Adrenal gland (tissue), 19 donors: ENCODE measurements at places on chromosomes 3 and 15. TPM values are rescaled to one million over a fixed set of nuclear protein-coding genes. Genes with fewer than 3 reads are reported as not detected.
A peak's percentile ranks its signal among the peaks of the same experiment; 100 is the strongest.

- no peak overlapping the region for H3K4me3 ChIP-seq
- H3K27ac ChIP-seq: no peak overlapping the region
- no peaks in the 10 kb centered on the region for H3K27me3 ChIP-seq
Measured at GRCh38 chr3:160003520-160004128, 15.0 kb downstream of the IL12A start.

GRCh38 chr15:45121706-45122417 lies 7.7 kb downstream of the DUOXA2 start:
- H3K4me3 ChIP-seq: no peak overlapping the region
- no peak overlapping the region for H3K27ac ChIP-seq
- H3K27me3 ChIP-seq: peaks cover 12% of the 10 kb centered on the region
- DNase-seq: peak; percentile 29
- H3K4me1 ChIP-seq: no peaks in the 10 kb centered on the region

GRCh38 chr15:25543196-25543595 lies 104.4 kb upstream of the UBE3A start:
- no peaks in the 10 kb centered on the region for H3K27me3 ChIP-seq
- H3K4me3 ChIP-seq: no peak overlapping the region
- H3K4me1 ChIP-seq: no peaks in the 10 kb centered on the region
- no peak overlapping the region for H3K27ac ChIP-seq
- DNase-seq: peak; percentile 77
- no peaks in the 10 kb centered on the region for H3K36me3 ChIP-seq

DNA sequence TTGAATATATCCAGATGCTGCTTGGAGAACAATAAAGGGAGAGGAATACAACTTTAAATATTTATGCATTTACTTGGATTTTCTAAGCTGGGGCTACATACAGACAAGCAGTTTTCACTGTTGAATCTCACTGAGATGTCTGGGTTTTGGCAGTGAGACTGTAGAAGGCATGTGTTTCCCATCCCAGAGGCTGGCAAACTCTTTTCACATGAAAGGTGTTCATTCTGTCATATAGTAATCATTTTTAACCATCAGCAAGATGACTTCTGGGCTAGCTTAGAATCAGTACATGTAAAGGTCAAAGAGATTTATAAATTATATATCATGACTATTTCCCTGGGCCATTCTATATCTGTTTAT lies 218.7 kb upstream of the SGO1 start:
- H3K27me3 ChIP-seq: no peaks in the 10 kb centered on the region
- H3K4me3 ChIP-seq: no peak overlapping the region
- no peaks in the 10 kb centered on the region for H3K4me1 ChIP-seq
- no peak overlapping the region for H3K27ac ChIP-seq
- DNase-seq: no peak

GRCh38 chr15:67101911-67102598 lies 36.7 kb downstream of the SMAD3 start:
- no peaks in the 10 kb centered on the region for H3K36me3 ChIP-seq
- H3K4me3 ChIP-seq: no peak overlapping the region
- peaks cover 9% of the 10 kb centered on the region for H3K4me1 ChIP-seq
- no peaks in the 10 kb centered on the region for H3K27me3 ChIP-seq
- H3K27ac ChIP-seq: no peak overlapping the region

DNA sequence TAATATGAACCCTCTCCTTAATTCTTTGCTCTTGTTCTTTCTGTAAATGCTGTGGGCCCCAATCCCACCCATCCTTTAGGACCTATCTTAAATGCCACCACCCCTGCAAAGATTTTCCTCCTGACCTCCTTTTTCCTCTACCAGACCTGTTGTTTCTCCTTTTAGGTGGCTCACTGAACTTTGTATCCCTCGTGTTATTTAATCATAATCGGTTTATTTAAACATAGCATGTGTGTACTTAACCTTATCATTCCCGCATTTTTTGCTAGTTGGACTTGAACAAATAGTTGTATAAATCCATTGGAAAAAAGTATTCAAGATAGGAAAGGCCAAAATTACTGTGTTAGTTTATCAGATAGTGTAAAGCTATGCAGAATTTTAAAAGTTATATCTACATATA lies 988 bp upstream of the NFKBIZ start:
- H3K36me3 ChIP-seq: no peaks in the 10 kb centered on the region
- no peaks in the 10 kb centered on the region for H3K27me3 ChIP-seq
- peaks cover 4% of the 10 kb centered on the region for H3K4me1 ChIP-seq
- no peak overlapping the region for H3K4me3 ChIP-seq

- no peaks in the 10 kb centered on the region for H3K36me3 ChIP-seq
- H3K27me3 ChIP-seq: no peaks in the 10 kb centered on the region
- H3K27ac ChIP-seq: no peak overlapping the region
- no peak for DNase-seq
- H3K4me3 ChIP-seq: no peak overlapping the region
- peaks cover 25% of the 10 kb centered on the region for H3K4me1 ChIP-seq
Measured at GRCh38 chr3:185327062-185327461, 35.9 kb upstream of the MAP3K13 start.

GRCh38 chr15:87349181-87349580 lies 907.4 kb downstream of the NTRK3 start:
- no peak overlapping the region for H3K27ac ChIP-seq
- no peaks in the 10 kb centered on the region for H3K36me3 ChIP-seq
- H3K4me1 ChIP-seq: no peaks in the 10 kb centered on the region

GRCh38 chr15:84151205-84151931 lies 84.2 kb upstream of the GOLGA6L4 start:
- no peak overlapping the region for H3K4me3 ChIP-seq
- DNase-seq: no peak
- no peaks in the 10 kb centered on the region for H3K36me3 ChIP-seq
- no peaks in the 10 kb centered on the region for H3K27me3 ChIP-seq

DNA sequence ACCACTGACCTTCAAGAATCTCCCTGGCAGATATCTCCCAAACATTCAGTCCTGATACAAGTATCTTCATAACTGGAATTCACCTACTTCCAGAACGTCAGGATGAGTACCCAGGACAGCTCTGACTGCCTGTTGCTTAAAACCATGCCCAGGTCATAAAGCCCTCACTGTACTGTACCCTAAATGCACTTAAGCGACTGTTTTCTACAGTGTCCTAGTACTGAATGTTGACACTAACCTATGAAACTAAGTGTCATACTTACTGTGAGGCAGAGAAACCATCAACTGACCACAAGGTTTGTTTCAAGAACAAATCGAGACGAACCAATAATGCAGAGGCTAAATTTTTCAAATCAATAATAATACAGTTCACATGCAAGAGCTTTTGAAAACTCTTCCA lies 178.7 kb upstream of the NSMCE3 start:
- no peak overlapping the region for H3K4me3 ChIP-seq
- no peak for DNase-seq
- H3K27me3 ChIP-seq: peaks cover 6% of the 10 kb centered on the region

GRCh38 chr3:5707794-5708193 lies 520.3 kb downstream of the EDEM1 start:
- no peaks in the 10 kb centered on the region for H3K36me3 ChIP-seq
- no peak overlapping the region for H3K4me3 ChIP-seq
- no peak overlapping the region for H3K27ac ChIP-seq
- no peaks in the 10 kb centered on the region for H3K27me3 ChIP-seq

DNA sequence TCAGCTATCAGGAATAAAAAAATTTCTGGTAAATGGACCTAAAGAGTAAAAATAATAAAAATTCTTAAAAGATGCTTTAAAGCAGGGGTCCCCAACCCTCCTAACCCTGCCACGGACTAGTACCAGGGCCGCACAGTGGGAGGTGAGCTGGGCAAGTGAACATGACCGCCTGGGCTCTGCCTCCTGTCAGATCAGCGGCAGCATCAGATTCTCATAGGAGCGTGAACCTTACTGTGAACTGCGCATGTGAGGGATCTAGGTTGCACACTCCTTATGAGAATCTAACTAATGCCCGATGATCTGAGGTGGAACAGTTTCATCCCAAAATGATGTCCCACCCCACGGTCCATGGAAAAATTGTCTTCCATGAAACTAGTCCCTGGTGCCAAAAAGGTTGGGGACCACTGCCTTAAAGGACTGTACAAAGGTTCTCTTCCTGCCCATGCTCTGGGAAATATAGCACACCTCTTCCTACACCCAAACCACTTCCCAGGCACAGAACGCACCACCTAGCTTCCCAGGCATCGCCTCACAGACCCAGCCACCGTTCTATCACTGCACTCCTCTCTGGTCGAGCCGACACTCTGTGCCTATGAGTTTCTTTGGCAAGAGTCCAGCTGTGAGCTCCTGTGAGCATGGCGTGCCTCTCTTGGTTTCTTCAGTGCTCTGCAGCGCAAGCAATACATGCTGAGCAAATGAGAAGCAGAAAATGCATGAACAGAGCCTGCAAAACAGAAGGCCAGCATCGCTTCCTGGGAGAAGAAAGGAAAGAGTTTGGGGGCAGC lies 104.9 kb downstream of the OCA2 start:
- H3K4me1 ChIP-seq: no peaks in the 10 kb centered on the region
- no peak overlapping the region for H3K4me3 ChIP-seq
- no peak overlapping the region for H3K27ac ChIP-seq
- H3K27me3 ChIP-seq: no peaks in the 10 kb centered on the region
- no peaks in the 10 kb centered on the region for H3K36me3 ChIP-seq

DNA sequence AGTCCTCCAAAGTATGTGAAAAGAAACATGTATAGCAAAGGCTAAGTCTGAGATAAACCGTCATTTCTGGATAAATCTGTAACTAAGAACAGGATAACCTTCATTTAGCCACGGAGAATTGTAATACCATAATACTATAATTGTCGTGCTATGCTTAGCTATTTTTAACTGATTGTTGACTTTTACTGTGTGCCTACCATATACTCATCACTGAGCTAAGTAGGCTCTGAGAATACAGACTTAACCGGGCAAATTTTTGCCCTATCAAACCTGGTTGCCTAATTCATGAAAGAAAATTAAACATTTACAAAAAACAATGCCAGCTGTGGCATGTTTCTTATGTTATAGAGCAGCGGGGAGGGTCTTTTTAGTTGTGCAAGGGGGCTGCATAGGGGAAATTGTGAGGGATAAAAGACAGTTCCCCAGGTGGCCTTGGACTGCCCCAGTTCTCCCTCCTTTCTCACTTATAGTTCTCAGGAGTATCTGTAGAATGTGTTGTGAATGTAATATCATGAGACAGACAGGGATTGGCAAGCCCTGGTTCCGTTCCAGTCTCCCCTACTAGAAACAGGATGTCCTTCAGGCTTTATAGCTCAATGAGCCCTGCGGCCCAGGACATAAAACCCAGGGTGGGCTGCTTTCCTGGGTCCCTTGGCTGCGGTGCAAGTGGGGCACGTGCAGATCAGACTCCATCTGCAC lies 318.5 kb downstream of the GBE1 start:
- no peak for DNase-seq
- H3K36me3 ChIP-seq: no peaks in the 10 kb centered on the region
- no peaks in the 10 kb centered on the region for H3K4me1 ChIP-seq
- no peak overlapping the region for H3K4me3 ChIP-seq
- no peak overlapping the region for H3K27ac ChIP-seq
- no peaks in the 10 kb centered on the region for H3K27me3 ChIP-seq

DNA sequence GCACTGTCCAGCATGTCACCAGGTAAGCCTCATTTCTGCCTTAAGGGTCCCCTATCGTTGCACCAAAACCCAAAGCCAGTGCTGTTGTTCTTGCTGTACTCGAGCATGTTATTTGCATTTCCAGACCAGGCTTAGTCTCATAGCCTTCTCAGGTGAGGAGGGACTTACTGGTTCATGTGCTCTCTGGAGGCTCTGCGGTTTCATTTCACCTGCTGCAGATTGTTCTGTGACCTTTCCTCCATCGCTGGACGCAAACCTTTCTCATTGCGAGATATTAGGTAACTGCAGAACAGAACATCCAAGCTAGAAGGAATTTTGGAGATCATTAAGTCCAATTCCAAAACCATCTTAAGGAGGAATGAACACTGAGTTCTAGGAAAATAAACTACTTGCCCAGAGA lies 187.3 kb upstream of the BCL6 start:
- H3K27ac ChIP-seq: no peak overlapping the region
- H3K36me3 ChIP-seq: no peaks in the 10 kb centered on the region
- DNase-seq: no peak
- no peaks in the 10 kb centered on the region for H3K4me1 ChIP-seq
- H3K4me3 ChIP-seq: no peak overlapping the region

DNA sequence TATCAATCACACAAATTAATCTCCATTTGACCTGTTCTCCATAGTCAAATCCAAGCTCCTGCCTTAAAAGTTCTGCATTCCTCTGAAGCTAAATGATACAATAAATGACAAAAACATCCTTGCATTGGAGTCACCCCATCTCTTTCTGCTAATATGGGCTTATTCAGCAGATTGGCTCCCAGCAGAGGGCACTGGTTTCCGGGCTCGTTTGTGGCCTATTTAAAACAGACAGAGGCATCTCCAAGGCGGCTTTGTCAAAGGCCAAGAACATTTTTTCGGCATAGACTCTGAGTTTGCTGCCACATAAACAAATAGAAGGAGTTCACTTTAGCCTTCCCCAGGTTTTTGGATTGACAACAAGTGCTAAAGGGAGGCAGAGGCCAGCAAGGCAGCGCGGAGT lies 204.4 kb upstream of the RASGRP1 start:
- H3K36me3 ChIP-seq: no peaks in the 10 kb centered on the region
- no peaks in the 10 kb centered on the region for H3K27me3 ChIP-seq
- no peak overlapping the region for H3K4me3 ChIP-seq
- no peak for DNase-seq
- no peaks in the 10 kb centered on the region for H3K4me1 ChIP-seq
- no peak overlapping the region for H3K27ac ChIP-seq

- no peaks in the 10 kb centered on the region for H3K27me3 ChIP-seq
- no peak overlapping the region for H3K27ac ChIP-seq
- no peak for DNase-seq
- H3K36me3 ChIP-seq: no peaks in the 10 kb centered on the region
- H3K4me1 ChIP-seq: no peaks in the 10 kb centered on the region
Measured at GRCh38 chr15:69422336-69422895, 8.3 kb downstream of the KIF23 start.

GRCh38 chr15:34514251-34514670 lies 69.2 kb downstream of the GOLGA8B start:
- H3K4me3 ChIP-seq: peak overlapping the region; percentile 15
- H3K4me1 ChIP-seq: no peaks in the 10 kb centered on the region
- H3K27ac ChIP-seq: no peak overlapping the region
- H3K27me3 ChIP-seq: no peaks in the 10 kb centered on the region
- H3K36me3 ChIP-seq: no peaks in the 10 kb centered on the region
- DNase-seq: peak; percentile 70

KAT2B gene
- 25.9 TPM for total RNA-seq

TICRR gene
- total RNA-seq: 0.14 TPM

RLBP1 gene
- not detected for total RNA-seq

WDR6 gene
- total RNA-seq: 141 TPM

IL17RE gene
- total RNA-seq: 0.24 TPM

GP9 gene
- total RNA-seq: not detected

SOX2 gene
- not detected for total RNA-seq

UTS2B gene
- not detected for total RNA-seq

AEN gene
- 13.4 TPM for total RNA-seq

IGSF11 gene
- 14.9 TPM for total RNA-seq

NDUFAF3 gene
- total RNA-seq: 152 TPM

ST8SIA2 gene
- 0.67 TPM for total RNA-seq

LRRC31 gene
- total RNA-seq: not detected

ITGB5 gene
- total RNA-seq: 87.2 TPM
